ENCODE measurements at places on chromosomes 11 and 22.

DNA sequence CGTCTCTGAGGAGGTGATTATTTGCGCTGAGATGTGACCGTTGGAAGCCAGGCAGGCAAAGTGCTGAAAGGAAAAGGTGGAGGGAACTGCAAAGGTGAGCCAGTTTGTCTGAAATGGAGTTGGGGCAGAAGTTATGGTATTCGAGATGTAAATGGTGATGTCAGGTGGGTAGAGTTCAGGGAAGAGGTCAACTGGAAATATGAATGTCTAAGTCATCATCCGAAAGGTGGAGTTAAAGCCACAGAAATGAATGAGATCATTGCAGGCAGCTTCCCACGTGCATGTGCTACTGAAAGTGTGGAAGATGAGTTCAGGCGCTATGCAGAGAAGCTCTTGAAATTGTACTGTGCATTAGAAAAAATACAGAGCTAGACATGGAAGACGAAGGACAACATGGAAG lies 2.2 kb upstream of the BPIFC start:
- no peak for DNase-seq

DNA sequence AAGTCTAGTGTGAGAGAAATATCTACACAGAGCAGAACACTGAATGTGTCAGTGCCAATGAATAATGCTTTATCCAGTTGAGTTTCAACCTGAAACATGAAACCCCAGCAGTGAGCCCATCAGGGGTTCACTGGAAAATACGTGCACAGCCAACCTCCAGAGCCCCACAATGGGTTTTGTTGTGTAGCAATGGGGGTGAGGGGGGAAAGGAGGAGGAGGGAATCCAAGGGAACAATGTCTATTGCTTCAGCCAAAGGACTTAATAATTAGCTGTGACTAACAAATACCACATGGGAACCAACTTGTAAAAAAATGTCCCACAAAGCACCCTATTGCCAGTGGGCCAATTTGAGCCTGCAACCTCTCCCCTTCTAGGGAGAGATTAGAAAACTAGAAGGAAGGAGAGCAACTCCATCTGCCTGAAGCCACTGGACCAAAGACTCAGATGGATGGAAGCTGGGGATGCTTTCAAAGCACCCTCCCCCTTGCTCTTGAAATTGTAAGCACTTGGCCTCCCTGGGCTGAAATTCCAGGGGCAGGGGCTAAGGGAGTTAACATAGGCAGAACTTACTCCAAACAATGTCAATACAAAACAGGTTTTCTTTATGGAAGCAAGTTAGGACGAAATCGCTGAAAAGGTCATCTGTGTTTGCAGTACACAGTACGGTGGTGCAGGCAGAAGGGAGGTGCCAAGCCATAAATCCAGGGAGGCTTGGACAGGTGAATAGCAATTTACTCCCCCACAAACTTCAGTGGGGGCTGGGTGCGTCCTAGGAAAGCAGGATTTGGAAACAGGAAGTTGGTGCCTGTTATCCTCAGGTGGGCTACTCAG lies 99.8 kb downstream of the ARL14EP start:
- no peak for DNase-seq

DNA sequence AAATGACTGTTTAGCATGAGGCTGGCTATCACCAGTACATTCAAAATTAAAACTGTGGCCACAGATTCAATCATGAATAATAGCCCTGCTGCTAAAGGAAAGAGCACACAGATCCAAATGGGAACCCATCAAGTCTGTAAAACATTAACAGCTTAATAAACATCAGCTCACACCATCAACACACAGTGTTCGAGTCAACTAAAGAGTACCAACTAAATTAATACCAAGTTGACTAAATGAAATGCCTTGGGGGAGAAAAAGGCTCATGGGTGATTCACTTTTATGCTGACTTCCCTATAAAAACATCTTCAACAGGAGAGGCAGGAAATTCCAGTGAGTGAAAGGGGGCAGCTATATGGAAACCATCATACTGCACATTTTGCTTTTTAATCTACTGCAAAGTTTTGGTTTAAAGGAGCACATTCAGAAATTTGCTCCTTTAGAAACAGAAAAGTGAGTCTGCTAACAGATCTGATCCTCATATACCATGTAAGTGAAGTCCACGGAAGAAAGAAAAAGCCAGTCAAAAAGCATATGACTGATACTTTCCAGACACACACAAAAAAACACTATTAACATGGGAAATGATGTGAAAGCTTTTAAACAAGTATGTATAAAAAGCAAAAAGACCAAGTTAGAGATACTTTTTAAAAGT lies 16.3 kb downstream of the LGR4 start:
- DNase-seq: no peak

GRCh38 chr11:62976109-62976508 lies 8.7 kb downstream of the SLC22A6 start:
- no peak for DNase-seq

- no peak for DNase-seq
These were observed 379.5 kb downstream of the ETS1 start for GRCh38 chr11:128207861-128208321.

DNA sequence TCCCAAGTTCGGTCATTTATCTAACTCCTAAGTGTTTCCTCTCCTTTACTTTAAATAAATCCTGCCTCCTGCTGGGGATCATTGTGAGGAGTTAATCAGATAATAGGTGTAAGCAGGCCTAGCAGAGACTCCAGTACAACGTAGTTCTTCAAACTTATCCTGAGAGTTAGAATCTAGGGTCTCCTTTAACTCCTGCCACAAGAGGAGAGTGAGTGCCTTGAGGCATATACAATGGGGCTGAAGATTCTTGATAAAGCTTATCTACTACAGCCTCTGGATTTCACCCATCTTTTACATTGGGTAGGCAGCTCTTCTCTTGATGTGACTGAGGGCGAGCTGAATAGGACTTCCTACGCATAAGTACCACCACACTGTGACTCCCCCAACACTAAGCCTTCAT lies 3.1 kb upstream of the GALNT18 start:
- no peak for DNase-seq

DNA sequence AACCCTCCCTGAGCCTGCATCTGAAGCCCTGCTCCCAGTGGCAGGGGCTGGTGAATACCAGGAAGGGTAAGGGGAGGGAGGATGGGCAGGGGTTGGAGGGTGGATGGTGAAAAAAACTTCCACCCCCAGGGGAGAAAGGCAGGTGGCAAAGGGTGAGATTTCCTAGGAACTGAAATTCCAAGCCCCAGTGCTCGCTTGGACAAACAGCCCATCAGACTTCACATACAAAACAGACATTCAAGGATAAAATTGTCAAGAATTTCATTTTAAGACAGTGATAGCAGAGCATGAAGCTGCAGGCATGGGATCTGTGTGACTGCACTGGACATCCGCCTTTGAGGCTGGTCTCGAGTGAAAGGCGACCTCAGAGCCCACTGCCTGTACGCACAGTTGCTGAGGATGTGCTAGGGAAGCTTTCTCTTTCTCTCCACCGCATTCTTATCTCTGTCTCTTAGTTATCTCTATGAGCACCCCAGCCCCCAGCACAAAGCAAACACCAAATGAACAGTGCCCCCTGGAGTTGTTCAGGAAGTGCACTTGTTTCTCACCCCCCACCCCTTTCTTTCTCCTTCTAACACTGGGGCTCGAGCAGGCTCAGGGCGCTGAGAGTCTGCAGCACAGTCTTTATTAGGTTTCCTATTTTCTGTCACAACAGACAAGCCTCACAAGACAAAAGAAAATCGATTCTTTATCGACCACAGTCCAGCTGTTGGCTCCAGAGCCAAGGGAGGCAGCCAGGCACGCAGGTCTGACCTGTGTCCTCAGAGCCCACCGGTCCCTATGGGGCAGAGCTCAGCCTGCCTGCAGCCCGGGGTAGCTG lies 237.3 kb upstream of the NCAM1 start:
- no peak for DNase-seq

DNA sequence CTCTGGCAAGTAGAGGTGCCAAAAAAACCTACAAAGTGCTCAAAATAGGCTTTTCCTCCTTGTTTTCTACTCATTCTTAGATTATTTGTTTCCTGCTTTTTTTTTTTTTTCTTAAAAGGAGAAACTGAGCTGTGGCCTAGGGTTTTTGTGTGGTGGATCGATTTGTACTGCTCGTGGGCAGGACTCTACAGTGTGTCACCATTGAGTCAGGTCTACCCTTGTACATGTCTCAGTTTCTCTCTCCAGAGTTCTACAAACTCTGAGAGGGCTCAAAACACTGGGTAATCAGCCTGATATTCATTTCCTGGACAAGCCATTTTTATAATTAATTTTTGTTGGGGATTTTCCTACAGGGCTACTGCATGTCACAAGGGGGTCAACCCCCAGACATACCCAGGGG lies 5.2 kb upstream of the CASP4 start:
- no peak for DNase-seq

GRCh38 chr11:64499261-64500004 lies 91.6 kb upstream of the SLC22A12 start:
- no peak for DNase-seq

GRCh38 chr11:35134403-35135148 lies 4.4 kb upstream of the CD44 start:
- no peak for DNase-seq

GRCh38 chr11:72338741-72339140 lies 94.8 kb upstream of the PHOX2A start:
- no peak for DNase-seq

DNA sequence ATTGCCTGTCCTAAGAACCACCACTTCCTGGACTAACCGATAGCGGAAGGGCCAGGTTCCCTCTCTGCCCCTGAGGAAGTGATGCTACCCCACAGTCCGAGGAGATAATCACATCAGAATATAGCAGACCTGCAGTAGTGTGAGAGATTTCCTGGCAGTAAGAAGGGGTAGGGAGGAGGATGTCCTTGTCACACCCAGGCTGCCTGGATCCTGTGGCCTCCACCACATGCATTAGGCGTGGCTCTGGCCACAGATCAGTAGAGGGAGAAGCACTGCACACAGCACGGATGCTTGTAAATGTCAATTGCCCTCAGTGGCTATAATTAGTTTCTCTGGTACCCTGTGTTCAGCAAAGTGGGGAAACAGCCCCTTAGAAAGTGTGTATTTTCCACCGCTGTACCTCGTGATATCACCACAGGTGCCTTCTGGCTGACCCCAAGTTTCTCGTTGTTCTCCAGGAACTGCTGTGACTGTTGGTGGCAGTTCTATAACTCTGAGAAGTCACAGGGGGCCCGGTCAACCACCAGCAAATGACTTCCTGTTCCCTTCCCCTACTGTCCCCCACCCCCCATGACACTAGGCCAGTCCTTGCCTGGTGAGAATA lies 61.8 kb downstream of the UBASH3B start:
- DNase-seq: no peak

DNA sequence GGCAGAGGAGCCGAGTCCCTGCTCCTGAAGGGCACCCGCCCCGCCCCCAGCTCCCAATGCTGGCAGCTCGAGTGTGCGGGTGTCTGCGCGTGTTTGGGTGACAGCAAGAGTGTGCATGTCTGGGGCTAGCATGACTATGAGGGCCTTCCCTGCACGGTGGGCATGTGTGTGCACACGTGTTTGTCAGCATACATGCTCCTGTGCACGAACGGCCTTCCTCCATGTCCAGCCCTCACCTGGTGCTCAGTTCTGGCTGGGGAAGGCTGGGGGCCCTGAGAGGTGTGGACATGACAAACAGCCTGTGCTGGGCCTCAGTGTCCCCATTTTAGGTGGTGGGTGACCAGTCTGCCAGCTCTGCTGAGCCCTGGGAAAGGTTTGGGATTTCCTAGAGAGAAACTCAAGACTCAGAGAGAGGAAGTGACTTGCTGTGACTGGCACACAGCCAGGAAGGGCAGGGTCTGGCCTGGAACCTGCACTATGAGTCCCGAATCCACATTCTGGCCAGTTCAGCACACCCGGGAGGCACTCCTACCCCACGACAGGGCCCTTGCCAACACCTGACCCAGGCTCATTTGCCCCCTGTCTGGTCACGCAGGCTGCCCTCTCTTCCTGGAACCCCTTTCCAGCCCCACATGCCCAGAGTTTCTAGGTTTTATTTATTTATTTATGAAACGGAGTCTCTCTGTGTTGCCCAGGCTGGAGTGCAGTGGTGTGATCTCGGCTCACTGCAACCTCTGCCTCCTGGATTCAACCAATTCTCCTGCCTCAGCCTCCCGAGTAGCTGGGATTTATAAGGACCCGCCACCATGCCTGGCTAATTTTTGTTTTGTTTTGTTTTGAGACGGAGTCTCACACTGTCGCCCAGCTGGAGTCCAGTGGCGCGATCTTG lies 3.3 kb upstream of the SHISA8 start:
- DNase-seq: peak; percentile 86

DNA sequence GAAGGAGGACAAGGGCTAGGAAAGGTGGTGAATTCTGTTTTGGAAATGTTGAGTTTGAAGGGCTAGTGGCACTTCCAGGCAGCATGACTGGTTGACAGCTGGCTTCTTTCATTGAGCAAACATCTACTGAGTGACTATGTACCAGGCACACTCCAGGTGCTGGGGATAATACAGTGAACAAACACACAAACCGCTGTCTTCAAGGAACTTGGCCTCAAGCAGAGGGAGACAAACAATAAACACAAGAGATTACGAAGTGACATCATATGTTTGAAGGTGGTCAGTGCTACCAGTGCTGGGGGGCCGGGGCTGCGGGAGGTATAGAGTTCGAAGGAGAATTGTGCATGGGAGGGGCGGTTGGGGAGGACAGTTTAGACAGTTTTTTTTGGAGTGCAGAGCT lies 197.0 kb upstream of the SORL1-AS1 start:
- DNase-seq: no peak

DNA sequence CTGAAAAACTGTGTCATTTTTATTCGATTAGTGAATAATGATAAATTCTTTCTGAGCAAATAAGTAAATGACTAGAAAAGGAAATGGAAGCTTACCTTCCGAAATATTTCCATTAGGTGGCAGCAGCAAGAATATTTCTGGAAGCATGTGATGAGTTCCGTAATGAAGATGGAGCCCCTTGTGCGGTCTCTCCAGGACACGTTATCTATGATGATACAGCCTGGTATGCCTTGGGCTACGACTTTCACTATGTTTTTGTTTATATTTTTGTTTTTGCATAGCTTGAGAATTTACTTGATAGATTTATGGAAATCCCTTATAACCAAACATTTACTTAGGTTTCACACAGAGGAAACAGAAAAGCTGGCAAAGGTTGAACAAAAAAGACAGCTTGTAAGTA lies 25.7 kb downstream of the CASP5 start:
- DNase-seq: no peak
